Colonic mucosa (tissue), 4 donors: ENCODE measurements at places on chromosomes 2 and 18.

DNA sequence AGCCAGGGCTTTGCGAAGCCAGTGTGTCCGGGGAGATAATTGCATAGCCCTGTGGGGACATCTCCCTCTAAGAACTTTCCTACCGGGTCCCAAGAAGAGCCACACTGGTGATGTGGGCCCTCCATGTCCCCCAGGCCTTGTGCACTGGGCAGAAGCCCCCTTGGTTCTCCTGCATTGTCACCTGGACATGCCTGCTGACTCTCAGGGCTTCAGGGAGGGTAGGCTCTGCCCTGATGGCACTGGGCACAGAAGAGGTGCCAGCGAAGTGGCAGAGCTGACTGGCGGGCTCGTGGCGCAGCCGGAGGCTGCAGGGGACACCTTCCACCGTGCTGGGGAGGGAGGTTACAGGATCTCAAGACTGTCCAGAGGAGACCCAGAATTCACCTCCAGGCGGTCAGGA, 28.3 kb downstream of the GLI2 start:
- no peak overlapping the region for H3K27ac ChIP-seq
- H3K27me3 ChIP-seq = no peaks in the 10 kb centered on the region
- no peaks in the 10 kb centered on the region for H3K4me1 ChIP-seq

GRCh38 chr18:57085371-57085770, 61.5 kb upstream of the BOD1L2 start:
- DNase-seq = no peak
- no peak overlapping the region for H3K27ac ChIP-seq
- no peaks in the 10 kb centered on the region for H3K27me3 ChIP-seq
- no peak overlapping the region for H3K4me3 ChIP-seq
- H3K36me3 ChIP-seq = no peaks in the 10 kb centered on the region

- no peak for DNase-seq
- H3K27ac ChIP-seq = no peak overlapping the region
- H3K27me3 ChIP-seq = no peaks in the 10 kb centered on the region
- H3K36me3 ChIP-seq = no peaks in the 10 kb centered on the region
- no peak overlapping the region for H3K4me3 ChIP-seq
Measured at GRCh38 chr2:10482913-10483312, 34.8 kb upstream of the ODC1 start.

GRCh38 chr2:8022908-8023640, 658.8 kb upstream of the ID2 start:
- H3K27me3 ChIP-seq = no peaks in the 10 kb centered on the region
- no peaks in the 10 kb centered on the region for H3K36me3 ChIP-seq
- no peak overlapping the region for H3K27ac ChIP-seq
- no peak for DNase-seq
- H3K4me3 ChIP-seq = no peak overlapping the region

- H3K27ac ChIP-seq = no peak overlapping the region
- no peaks in the 10 kb centered on the region for H3K27me3 ChIP-seq
- no peak overlapping the region for H3K4me3 ChIP-seq
- peaks cover 8% of the 10 kb centered on the region for H3K36me3 ChIP-seq
- DNase-seq = no peak
- no peaks in the 10 kb centered on the region for H3K4me1 ChIP-seq
Measured at GRCh38 chr18:70142001-70142400, 63.5 kb downstream of the RTTN start.

- H3K36me3 ChIP-seq = no peaks in the 10 kb centered on the region
- H3K4me3 ChIP-seq = no peak overlapping the region
- H3K27me3 ChIP-seq = no peaks in the 10 kb centered on the region
- H3K27ac ChIP-seq = no peak overlapping the region
- H3K4me1 ChIP-seq = no peaks in the 10 kb centered on the region
- no peak for DNase-seq
Measured at GRCh38 chr18:51100385-51101120, 70.5 kb downstream of the SMAD4 start.

DNA sequence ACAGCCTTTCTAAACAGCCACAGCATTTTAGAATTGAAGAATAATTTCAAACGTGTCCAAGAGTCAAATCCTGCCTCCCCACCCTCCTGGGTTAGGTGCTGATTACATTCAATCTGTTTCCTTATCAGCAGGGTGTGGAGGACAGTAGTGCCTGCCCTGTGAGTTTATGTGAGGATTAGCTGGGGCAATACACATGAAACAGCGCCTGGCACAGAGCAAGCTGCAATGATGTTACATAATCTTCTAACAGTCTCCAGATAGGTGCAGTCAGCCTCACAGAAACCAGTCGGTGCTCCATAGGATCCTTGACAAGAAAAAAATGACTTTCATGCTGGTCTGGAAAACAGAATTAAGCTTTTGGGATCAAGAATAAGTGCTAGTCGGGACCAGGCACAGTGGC, 91.7 kb upstream of the ITGA6 start:
- DNase-seq = peak; percentile 82
- H3K4me3 ChIP-seq = no peak overlapping the region
- peak overlapping the region; percentile 63 for H3K27ac ChIP-seq
- peaks cover 5% of the 10 kb centered on the region for H3K4me1 ChIP-seq
- no peaks in the 10 kb centered on the region for H3K36me3 ChIP-seq
- no peaks in the 10 kb centered on the region for H3K27me3 ChIP-seq

- H3K4me1 ChIP-seq = no peaks in the 10 kb centered on the region
- DNase-seq = no peak
Measured at GRCh38 chr2:210195101-210195852, 24.1 kb upstream of the KANSL1L start.

GRCh38 chr2:178111743-178112142, 494 bp upstream of the RBM45 start:
- no peak overlapping the region for H3K27ac ChIP-seq
- no peak overlapping the region for H3K4me3 ChIP-seq
- no peak for DNase-seq
- H3K36me3 ChIP-seq = no peaks in the 10 kb centered on the region

DNA sequence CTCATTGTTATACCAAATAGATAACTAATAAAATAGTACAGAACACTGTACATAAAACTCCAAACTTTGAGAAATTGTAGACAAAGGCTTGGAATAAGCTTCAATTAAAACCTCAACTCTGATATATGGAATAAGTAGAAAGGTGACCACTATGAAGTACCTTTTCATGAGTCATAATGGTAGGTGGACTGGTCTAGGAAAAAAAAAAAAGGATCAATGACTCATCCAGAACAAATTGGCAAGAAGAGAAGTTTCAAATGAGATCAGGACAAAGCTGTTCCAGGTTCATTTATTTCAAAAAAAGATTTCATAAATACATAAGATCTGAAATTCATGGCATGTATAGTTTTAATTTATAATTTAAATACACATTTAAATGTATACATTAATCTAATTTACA, 769.7 kb downstream of the SUCLG1 start:
- H3K36me3 ChIP-seq = no peaks in the 10 kb centered on the region
- H3K27me3 ChIP-seq = no peaks in the 10 kb centered on the region
- H3K4me1 ChIP-seq = no peaks in the 10 kb centered on the region
- DNase-seq = no peak

DNA sequence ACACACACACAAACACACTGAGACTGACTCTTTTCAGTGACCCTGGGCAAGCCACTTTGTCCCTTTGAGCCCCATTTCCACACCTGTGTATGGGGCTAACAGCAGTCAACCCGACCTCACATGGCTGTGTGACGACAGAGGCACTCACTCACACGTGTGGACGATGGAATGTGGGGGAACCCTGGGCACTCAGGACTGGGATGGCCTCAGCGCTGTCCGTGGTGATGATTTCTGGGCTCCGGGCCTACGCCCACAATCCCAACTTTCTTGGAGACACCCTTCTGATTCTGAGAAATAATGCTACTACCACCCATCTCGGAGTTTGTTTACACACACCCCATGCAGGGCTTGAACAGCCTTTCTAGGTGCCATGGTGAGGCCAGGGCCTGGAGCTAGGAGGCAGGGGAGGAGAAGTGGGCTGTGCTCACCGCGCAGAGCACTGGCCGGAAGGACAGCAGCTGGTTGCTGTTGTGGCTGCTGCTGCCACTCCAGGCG, 1.5 kb downstream of the CRYBA2 start:
- H3K4me3 ChIP-seq = no peak overlapping the region
- no peak for DNase-seq
- peaks cover 15% of the 10 kb centered on the region for H3K4me1 ChIP-seq
- peaks cover 86% of the 10 kb centered on the region for H3K27me3 ChIP-seq

GRCh38 chr2:233248999-233249398, 2.5 kb upstream of the ATG16L1 start:
- peaks cover 15% of the 10 kb centered on the region for H3K4me1 ChIP-seq
- H3K4me3 ChIP-seq = no peak overlapping the region
- no peaks in the 10 kb centered on the region for H3K36me3 ChIP-seq

- H3K27ac ChIP-seq = no peak overlapping the region
- no peaks in the 10 kb centered on the region for H3K36me3 ChIP-seq
- no peaks in the 10 kb centered on the region for H3K27me3 ChIP-seq
- no peaks in the 10 kb centered on the region for H3K4me1 ChIP-seq
- H3K4me3 ChIP-seq = no peak overlapping the region
Measured at GRCh38 chr18:6638447-6638846, 91.1 kb upstream of the ARHGAP28 start.

GRCh38 chr2:59025157-59025757, 784.1 kb upstream of the FANCL start:
- H3K4me1 ChIP-seq = no peaks in the 10 kb centered on the region
- no peaks in the 10 kb centered on the region for H3K27me3 ChIP-seq
- no peaks in the 10 kb centered on the region for H3K36me3 ChIP-seq
- no peak overlapping the region for H3K27ac ChIP-seq
- peak; percentile 19 for DNase-seq

- H3K27ac ChIP-seq = no peak overlapping the region
- H3K4me3 ChIP-seq = no peak overlapping the region
- no peaks in the 10 kb centered on the region for H3K27me3 ChIP-seq
- H3K4me1 ChIP-seq = no peaks in the 10 kb centered on the region
- no peaks in the 10 kb centered on the region for H3K36me3 ChIP-seq
Measured at GRCh38 chr18:25832001-25832604, 258.3 kb downstream of the SS18 start.

DNA sequence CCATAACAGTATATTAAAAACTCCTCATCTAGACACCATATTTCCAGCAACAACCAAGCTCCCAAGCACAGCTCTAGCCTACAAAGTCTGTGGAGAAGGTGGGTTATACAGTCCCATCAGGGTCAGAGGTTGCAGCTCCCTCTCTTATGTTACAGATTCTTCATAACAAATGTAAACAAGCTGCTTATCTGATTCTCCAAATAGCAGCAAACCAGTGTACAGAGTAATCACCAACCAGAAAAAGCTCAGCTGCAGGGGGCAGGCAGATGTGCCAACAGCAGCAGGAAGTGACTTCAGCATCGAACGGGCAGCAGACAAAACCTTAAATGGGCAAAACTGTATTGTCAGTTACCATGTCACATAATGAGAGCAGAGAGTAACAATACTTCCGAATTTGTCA, 52.9 kb upstream of the NABP1 start:
- H3K36me3 ChIP-seq = no peaks in the 10 kb centered on the region
- H3K4me3 ChIP-seq = no peak overlapping the region
- no peak overlapping the region for H3K27ac ChIP-seq
- H3K27me3 ChIP-seq = no peaks in the 10 kb centered on the region

GRCh38 chr2:114929225-114929624, 486.8 kb downstream of the DPP10 start:
- H3K4me1 ChIP-seq = no peaks in the 10 kb centered on the region
- no peaks in the 10 kb centered on the region for H3K27me3 ChIP-seq
- H3K4me3 ChIP-seq = no peak overlapping the region
- no peaks in the 10 kb centered on the region for H3K36me3 ChIP-seq
- no peak for DNase-seq

DNA sequence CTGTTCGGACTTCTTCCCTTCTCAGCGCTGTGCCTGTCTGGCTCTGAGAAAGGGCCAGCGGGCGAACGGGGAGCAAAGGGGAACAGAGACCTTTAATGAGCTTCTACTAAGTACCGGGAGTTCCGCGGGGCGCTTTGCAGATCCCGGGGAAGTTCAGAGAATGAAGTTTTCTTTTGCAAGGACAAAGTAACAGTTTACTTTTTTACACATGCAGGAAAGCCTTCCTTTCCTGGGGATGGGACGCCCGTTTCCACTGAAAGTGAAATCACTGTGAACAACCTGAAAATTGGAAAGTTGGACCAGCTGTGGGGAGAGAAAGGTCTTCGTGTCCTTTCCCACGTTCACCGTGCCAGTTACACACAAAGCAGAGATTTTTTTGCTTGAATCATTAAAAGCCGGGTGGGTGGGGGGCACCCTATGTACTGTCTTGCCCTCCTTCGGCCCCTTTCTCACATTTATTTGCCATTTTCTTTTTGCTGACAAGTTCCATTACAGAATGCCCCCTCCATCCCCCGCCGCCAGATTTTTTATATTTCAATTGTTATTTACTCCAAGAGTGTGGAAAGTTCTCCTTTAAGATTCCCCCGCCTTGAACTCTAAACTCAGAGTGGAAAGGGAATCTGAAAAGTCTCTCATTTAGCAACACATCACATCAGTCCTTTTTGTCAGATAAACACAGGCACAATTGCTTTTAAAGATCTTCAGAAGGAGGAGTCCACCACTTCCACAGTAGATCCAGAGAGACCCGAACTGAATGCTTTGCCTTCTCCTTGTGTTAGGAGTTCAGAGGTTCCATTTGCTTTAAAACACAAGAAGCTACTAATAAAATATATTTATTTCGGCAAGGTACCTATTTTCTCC, 1.1 kb upstream of the FN1 start:
- no peaks in the 10 kb centered on the region for H3K27me3 ChIP-seq
- peak overlapping the region; percentile 44 for H3K4me3 ChIP-seq
- no peaks in the 10 kb centered on the region for H3K4me1 ChIP-seq
- no peaks in the 10 kb centered on the region for H3K36me3 ChIP-seq

GRCh38 chr2:224513991-224514390, 71.2 kb downstream of the CUL3 start:
- H3K4me1 ChIP-seq = no peaks in the 10 kb centered on the region
- DNase-seq = no peak
- no peak overlapping the region for H3K27ac ChIP-seq
- no peak overlapping the region for H3K4me3 ChIP-seq

- no peak overlapping the region for H3K27ac ChIP-seq
- no peaks in the 10 kb centered on the region for H3K27me3 ChIP-seq
- no peaks in the 10 kb centered on the region for H3K36me3 ChIP-seq
- no peaks in the 10 kb centered on the region for H3K4me1 ChIP-seq
Measured at GRCh38 chr2:164302786-164303185, 318.5 kb downstream of the GRB14 start.
